Naive thymus-derived CD8-positive, alpha-beta T cell (primary cell): ENCODE measurements at places on chromosomes 3 and 15.

DNA sequence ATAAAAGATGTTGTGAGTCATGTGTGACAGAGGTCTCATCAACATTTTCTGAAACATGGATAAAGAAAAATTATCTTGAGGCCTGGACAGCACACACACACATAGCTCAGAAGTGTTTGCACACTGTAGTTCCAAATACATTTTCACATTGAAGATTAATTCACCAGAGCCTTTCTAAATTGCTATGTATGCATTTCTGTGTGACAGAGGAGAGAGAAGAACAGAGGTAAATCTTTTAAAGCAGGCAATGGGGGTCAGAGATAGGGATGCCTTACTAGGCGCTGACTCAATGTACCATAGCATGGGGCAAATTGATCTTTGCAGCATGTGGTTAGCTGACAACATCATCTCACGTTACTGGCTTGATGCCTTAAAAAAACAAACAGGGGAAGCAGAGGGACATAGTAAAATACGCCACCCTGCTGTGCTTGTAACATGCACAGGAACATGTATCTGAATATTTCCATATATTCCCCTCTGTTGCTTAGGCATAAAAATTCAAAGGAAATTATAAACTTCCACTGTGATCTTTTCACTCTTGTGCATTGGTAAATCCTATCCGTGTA is 7.7 kb downstream of the POU1F1 start:
- H3K27ac ChIP-seq: no peak overlapping the region
- no peak for DNase-seq

GRCh38 chr3:18643281-18643680 is 218.1 kb upstream of the SATB1 start:
- no peak overlapping the region for H3K27ac ChIP-seq
- no peaks in the 10 kb centered on the region for H3K27me3 ChIP-seq
- peak overlapping the region; percentile 1 for H3K4me3 ChIP-seq
- no peak for DNase-seq

GRCh38 chr3:184372296-184372821 is 5.6 kb downstream of the THPO start:
- no peak overlapping the region for H3K27ac ChIP-seq
- no peaks in the 10 kb centered on the region for H3K36me3 ChIP-seq
- H3K27me3 ChIP-seq: peaks cover 10% of the 10 kb centered on the region
- H3K4me3 ChIP-seq: no peak overlapping the region
- DNase-seq: no peak

DNA sequence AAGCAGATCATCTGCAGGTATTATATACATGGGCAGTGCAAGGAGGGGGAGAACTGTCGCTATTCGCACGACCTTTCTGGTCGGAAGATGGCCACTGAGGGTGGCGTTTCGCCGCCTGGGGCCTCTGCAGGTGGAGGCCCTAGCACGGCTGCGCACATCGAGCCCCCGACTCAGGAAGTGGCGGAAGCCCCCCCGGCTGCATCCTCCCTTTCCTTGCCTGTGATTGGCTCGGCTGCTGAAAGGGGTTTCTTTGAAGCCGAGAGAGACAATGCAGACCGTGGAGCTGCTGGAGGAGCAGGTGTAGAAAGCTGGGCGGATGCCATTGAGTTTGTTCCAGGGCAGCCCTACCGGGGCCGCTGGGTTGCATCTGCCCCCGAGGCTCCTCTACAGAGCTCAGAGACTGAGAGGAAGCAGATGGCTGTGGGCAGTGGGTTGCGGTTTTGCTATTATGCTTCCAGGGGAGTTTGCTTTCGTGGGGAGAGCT is 639 bp downstream of the MKRN3 start:
- peaks cover 1% of the 10 kb centered on the region for H3K27me3 ChIP-seq
- H3K4me1 ChIP-seq: peaks cover 2% of the 10 kb centered on the region
- peak; percentile 63 for DNase-seq
- H3K36me3 ChIP-seq: no peaks in the 10 kb centered on the region
- H3K27ac ChIP-seq: peak overlapping the region; percentile 82
- H3K4me3 ChIP-seq: peak overlapping the region; percentile 72

DNA sequence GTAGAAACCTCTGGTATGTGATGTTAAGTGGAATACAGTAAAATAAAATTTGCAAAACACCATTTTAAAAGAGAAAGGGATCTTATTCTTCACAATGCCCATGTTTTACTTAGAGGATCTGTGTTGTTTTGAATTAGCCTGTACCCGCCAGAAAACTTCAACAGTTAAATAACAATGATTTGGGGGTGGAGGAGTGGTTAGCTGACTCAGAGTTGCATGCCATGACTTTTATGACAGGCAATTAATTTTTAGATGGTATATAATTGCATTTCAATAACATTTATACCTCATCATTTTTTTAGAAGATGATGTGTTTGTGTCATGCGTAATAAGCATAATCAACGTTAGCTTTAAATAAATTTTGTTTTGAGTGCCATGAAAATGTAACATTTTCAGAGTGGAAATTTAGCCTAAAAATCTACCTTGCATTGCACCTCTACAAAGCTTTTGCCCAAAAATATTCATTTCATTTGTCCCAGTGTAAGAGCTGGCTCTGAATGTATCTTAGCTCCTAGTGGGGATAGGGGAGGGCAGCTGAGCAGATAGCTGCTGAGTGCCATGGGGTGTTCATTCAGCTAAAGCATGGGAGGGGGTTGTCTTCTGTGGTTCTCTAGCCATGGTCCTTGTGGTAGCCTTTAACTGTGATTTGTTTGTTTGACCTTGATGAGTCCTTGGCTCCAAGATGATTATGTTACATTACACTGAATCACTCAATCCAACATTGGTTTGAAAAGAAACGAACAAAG is 379.8 kb downstream of the LPP start:
- H3K27ac ChIP-seq: no peak overlapping the region
- no peaks in the 10 kb centered on the region for H3K4me1 ChIP-seq
- H3K27me3 ChIP-seq: no peaks in the 10 kb centered on the region
- no peaks in the 10 kb centered on the region for H3K36me3 ChIP-seq

GRCh38 chr3:49181351-49181750 is 10.0 kb downstream of the KLHDC8B start:
- no peaks in the 10 kb centered on the region for H3K36me3 ChIP-seq
- no peak for DNase-seq
- no peak overlapping the region for H3K4me3 ChIP-seq
- H3K27me3 ChIP-seq: peaks cover 10% of the 10 kb centered on the region
- no peak overlapping the region for H3K27ac ChIP-seq
